HFFc6 (cell line): ENCODE measurements at places on chromosomes 13 and 19.
A peak's percentile ranks its signal among the peaks of the same experiment; 100 is the strongest.

GRCh38 chr13:35994131-35994966 is 136.8 kb downstream of the DCLK1 start:
- peak; percentile 53 for DNase-seq

DNA sequence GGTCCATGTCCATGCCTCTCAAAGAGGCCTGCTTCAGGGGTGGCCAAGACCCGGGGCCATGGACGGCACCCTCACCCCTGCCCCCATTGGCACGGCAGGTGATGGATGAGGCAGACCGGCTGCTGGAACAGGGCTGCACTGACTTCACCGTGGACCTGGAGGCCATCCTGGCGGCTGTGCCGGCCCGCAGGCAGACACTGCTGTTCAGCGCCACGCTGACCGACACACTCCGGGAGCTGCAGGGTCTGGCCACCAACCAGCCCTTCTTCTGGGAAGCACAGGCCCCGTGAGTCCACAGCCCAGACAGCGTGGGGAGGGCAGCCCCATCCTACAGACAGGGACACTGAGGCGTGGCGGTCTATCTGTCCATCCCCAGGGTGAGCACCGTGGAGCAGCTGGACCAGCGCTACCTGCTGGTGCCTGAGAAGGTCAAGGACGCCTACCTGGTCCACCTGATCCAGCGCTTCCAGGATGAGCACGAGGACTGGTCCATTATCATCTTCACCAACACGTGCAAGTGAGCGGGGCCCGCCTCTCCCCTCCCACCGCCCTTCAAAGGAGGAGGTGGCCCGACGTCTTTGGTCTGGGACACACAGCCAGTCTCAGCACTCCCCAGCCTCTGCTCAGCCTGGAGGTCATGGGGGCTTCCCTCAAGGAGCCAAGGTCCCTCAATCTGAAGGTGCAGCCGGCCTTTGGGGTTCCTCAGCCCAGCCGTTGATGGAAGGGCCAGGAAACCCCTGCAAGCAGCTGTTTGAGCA is 2.9 kb downstream of the DDX49 start:
- no peak for DNase-seq

- DNase-seq, result no peak
Measured at GRCh38 chr13:43579321-43579720, 207.5 kb downstream of the ENOX1 start.

- no peak for DNase-seq
Measured at GRCh38 chr13:21511849-21512248, 52.7 kb upstream of the ZDHHC20 start.

- peak; percentile 66 for DNase-seq
Measured at GRCh38 chr19:43809762-43810696, 7.8 kb upstream of the LYPD5 start.

DNA sequence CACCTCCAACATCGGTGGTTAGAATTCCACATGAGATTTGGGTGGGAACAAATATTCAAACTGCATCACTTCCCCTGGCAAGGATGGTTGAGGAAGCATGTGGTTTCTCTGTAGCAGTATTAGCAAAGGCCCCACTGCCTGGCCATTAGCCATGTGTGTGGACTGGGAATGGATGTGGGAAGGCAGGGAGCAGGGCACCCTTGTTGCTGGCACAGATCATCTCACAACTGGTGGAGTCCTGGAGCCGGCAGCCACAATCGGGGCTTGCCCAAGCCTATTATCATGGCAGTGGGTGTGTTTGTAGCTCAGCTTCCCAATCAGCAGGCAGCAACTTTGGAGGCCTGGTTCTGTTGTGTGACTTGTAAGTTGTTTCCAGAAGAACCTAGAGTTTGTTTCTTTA is 391.9 kb downstream of the DLEU7 start:
- no peak for DNase-seq

DNA sequence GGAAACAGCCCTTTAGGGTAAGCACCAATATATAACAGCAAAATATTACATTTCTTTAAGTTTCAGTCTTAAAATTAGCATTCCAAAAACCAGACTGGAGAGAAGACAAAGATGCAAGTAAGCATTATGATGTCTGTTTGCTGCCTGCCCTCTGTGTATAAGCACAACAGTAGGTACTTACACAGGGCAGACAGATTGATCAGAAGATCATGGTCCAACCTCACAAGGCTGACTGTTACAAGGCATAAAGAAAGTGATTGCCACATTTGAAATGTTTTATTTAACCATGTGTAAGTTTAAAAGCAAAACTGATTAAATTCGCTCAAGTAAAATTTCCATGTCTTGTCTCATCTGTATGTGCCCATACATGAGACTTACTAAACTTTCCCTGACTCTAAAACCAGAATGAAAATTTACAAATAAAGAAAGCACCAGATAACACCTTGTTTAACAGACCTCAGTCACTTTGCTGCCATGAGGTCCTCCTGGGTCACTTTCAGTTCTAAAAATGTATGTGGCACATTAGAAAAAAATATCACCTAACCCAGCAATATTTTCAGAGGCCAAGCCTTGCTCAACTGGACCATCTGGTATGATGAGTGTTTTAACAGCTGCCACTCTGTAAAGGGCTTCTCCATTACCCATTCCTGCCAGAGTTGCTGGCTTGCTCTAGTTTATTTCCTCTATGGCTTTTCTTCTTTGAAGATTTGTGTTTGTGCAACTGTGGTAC is 297.0 kb downstream of the RBM26 start:
- DNase-seq, result no peak

GRCh38 chr13:27523346-27524073 is 73.1 kb upstream of the MTIF3 start:
- no peak for DNase-seq

GRCh38 chr13:98450539-98451111 is 126.3 kb downstream of the STK24 start:
- DNase-seq, result no peak

GRCh38 chr13:33882804-33883203 is 64.9 kb downstream of the RFC3 start:
- DNase-seq, result no peak

GRCh38 chr19:28128341-28128740 is 1084.6 kb downstream of the UQCRFS1 start:
- DNase-seq, result no peak

GRCh38 chr13:41675306-41675705 is 218.0 kb downstream of the RGCC start:
- DNase-seq, result peak; percentile 21

GRCh38 chr13:99687723-99688397 is 186.6 kb downstream of the TM9SF2 start:
- no peak for DNase-seq

GRCh38 chr19:51158474-51159129 is 16.5 kb downstream of the SIGLEC7 start:
- no peak for DNase-seq

DNA sequence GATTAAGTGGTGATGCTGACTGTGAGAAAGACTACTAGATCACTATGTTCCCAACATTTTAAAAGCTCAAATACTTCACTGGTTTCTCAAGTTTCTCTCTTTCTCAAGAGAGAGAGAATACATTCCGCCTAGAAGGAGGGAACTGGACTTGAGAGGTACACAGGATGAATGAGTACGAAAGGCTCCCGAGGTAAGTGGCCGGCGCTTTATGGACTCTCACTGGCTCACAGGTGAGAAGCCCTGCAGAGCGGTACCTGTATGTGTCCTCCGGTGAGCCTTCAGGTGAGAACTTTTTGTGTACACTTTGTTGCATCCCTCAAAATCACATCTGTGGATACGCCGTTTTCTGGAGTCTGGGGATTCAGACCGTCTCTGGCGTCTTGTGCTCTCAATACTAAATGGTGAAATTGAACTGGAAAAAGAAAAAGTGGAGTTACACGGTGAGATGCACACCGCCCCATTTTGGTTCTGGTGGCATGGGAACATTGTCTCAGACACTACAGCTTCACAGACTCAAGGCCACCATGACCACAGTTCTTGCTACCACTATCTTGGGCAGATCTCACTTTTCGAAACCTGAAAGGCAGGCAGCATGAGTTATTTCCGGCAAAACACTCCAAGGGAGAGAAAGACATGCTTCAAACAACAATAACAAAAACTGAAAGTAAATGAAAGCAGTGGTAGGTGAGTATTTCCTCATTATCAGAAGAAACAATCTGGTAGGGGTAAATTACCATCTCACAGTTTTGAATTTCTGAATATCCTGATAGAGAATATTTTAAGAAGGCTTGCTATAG is 418.9 kb downstream of the KLF12 start:
- no peak for DNase-seq

DNA sequence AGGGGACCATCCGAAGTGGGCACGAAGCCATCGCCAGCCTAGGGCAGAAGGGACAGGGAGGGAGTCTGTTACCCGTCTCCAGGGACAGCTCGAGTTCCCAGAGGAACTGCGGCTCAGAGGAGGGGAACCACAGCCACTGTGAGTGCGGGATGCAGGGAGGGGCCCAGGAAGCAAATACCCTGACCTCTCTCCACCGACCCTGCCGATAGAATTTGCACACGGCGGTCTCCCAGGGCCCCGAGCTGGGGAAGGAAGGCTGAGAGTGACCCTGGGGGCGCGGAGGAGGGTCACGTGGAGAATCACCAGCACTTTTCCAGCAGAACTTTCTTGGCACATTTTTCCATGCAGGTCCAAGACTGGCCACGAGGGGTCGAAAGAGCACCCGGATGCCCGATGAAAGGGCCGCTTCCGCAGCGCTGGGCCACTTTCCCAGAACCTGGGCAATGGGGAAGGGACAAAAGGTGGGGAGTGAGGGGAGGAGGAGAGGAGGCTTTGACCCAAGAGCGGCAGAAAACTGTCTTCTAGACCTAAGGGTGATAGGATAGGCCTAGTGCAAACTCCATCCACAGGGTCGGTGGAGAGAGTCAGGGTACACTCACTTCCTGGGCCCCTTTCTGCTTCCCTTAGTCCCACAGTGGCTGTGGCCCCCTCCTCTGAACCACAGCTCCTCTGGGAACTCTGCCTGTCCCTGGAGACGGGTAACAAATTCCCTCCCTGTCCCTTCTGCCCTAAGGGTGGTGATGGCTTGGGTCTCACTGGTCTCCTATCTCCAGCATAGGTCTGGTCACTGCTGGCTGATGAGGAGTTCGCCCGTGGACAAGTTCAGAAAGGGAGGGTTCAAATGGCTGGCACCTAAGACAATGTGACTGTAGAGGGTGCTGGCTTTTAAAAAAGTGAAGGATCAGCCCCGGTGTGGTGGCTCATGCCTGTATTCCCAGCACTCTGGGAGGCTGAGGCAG is 5.3 kb upstream of the GPR4 start:
- DNase-seq, result peak; percentile 60

DNA sequence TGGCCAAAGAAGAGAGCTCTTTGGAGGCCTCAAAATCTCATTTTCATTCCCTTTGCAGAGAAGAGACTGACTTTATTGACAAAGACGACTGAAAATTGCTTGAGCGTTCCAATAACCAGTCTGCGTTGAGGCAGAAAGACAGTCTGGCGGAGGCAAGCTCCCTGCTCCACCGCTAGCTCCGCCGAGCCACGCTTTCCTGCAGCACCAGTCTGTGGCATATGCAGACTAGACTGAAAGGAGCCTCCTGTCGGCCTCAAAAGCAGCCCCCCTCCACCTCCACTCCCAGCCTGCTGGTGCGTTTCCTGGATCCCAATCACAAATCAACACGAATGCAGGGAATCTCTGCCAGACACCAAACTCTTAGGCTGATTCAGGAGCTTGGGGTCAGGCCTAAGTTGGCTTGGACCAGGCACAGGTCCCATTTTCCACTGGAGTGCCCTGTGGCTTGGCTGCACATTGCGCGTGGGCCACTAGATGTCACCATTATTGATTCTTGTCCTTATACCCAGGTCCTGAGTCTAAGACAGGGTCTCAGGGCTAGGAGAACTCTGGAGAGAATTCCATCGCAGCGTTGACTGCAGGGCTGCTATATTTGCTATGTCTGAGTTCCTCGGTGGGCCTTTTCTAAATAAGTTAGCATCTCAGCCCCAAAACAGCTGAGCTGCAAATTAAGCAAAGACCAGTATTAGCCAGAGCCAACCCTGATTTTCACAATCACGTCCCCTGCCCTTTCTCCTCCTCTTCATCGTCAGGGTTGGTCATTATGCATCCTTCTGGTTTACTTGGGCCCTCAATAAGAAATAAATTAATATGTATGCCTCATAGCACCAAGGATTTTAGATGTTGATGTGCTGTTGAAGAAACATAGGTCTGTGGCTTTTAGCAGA is 5.2 kb upstream of the ZNF507 start:
- DNase-seq, result peak; percentile 34

DNA sequence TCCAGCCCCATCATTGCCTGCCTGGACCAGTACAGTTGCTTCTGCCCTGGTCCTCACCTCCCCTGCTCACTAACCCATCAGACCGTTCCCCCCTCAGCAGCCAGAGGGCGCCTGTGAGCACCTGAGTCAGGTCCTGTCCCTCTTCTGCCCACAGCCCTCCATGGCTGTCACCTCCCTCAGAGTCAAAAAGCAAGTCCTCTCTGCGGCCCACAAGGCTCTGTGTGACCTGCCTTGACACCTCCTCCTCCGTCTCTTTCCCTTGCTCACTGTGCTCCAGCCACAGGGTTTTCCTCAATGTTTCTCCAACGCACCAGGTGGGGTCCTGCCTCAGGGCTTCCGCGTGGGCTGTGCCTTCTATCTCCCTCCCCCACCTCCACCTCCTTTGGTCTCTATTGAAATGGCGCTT is 29.4 kb upstream of the PTPRS start:
- peak; percentile 15 for DNase-seq

- peak; percentile 24 for DNase-seq
Measured at GRCh38 chr19:17475541-17476115, 5.3 kb downstream of the SLC27A1 start.

- DNase-seq, result no peak
Measured at GRCh38 chr19:1718420-1719291, 34.6 kb upstream of the ONECUT3 start.

- DNase-seq, result no peak
Measured at GRCh38 chr13:31739226-31739625, at the start of gene RXFP2. RXFP2 (plus strand) TSS chr13:31739526; CDS start chr13:31739613, 87 bp downstream.

- DNase-seq, result no peak
Measured at GRCh38 chr19:1744822-1745563, 8.3 kb upstream of the ONECUT3 start.

DNA sequence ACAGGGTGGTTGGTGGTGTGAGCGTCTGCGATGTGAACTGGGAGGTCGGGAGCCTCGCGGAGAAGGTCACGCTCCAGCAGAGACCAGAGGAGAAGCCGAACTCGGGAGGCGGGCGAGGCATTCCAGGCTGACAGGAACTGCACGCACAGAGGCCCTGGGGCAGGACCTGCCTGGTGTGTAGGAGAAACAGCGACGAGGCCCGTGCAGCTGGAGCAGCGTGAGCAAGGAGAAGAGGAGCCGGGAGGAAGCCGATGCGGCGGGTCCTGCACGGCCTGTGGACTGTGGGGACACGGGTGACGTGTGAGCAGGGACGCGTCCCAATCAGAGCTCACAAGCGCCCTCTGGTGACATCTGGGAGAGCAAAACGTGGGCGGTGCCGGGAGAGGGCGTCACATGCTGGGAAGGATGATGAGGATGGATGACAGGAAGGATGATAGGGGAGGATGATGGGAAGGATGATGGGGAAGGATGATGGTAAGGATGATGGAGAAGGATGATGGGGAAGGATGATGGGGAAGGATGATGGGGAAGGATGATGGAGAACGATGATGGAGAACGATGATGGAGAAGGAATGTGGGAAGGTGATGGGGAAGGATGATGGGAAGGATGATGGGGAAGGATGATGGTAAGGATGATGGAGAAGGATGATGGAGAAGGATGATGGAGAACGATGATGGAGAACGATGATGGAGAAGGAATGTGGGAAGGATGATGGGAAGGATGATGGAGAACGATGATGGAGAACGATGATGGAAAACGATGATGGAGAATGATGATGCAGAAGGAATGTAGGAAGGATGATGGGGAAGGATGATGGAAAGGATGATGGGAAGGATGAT is 16.1 kb upstream of the MADCAM1 start:
- DNase-seq, result peak; percentile 11

GRCh38 chr19:39351537-39352064 is 9.4 kb downstream of the SAMD4B start:
- peak; percentile 21 for DNase-seq
